ENCODE measurements at places on chromosomes 6 and 20.

- DNase-seq: no peak
Measured at GRCh38 chr6:1372690-1373089, 16.7 kb upstream of the FOXF2 start.

- DNase-seq: peak; percentile 4
Measured at GRCh38 chr6:105713474-105714118, 310.7 kb upstream of the PREP start.

DNA sequence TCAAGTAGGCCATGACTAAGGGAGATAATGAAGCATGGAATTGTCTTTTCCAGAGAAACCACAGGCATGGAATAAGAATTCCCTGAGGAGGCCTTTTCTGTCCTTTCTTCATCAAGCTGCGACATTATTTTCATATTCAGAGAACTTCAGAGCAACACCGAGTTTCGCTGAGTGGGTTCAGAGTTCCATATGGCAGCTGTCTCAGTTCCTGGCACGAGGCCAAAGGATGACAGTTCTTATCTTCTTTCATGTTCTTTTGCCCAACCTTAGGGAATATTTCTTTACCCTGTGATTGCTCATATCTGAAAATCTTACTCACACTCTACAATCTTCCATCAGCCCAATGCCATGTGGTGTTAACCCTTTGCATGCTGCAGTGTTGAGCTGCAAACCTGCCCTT, 135.3 kb upstream of the BMP2 start:
- peak; percentile 64 for DNase-seq

DNA sequence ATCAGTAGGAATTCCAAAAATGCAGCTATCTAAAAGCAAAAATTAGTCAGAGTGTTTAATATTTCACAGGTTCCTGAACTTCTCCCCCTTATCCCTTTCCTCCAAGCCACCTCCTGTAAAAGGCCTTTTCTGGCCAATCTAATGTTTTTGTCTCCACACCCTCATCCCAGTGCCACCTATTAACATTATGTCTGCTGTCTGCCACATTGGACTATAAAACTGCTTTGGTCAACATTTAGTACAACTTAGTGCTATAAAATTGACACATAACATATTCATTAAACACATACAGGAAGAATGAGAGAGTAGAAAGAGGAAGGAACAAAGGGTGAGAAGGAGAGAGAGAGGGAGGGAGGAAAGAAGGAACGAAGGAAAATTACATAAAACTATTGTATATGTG, 47.7 kb downstream of the MMUT start:
- DNase-seq: no peak

- peak; percentile 99 for DNase-seq
Measured at GRCh38 chr6:37630281-37630799, 67.3 kb downstream of the MDGA1 start.

DNA sequence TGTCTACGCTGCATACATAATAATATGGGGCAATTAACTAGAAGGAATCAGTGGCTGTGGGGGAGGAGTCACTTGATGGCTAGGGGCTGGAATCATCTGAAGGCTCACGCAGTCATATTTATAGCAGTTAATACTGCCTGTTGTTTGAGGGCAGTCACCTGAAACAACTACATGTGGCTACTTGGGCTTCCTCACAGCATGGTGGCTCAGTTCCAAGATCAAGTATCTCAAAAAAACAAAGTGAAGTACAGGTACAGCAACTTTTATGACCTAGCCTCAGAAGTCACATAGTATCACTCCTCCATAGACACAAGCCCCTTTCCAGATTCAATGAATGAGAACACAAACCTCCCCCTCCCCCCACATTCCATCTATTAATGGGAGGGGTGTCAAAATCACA, 63.7 kb downstream of the STX11 start:
- DNase-seq: no peak

DNA sequence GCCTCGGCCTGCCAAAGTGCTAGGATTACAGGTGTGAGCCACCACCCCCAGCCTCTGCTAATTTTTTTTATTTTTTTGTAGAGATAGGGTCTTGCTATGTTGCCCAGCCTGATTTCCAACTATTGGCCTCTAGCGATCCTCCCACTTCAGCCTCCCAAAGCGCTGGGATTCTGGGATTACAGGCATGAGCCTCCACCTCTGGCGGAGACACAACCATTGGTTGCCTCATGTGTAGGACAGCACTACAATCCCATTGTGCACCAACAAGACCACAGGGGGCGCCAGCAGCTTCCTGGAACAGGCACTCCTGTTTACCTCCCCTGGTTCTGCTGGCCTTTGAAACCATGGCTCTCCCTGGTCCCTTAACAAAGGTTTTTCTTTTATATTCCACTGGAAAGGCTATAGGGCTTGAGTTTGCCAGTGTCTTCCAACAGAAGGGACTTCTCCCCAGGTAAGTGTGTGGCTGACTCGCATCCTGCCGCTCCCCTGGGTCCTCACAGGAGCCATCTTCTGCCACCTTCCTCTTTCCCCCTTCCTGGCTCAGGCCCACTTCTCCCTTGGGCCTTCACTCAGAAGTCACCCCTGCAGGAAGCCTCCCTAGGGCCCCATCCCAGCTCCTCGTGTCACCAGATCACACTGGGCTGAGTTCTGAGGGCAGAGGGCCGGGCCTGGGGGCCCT, 39.2 kb upstream of the TLDC2 start:
- peak; percentile 62 for DNase-seq

DNA sequence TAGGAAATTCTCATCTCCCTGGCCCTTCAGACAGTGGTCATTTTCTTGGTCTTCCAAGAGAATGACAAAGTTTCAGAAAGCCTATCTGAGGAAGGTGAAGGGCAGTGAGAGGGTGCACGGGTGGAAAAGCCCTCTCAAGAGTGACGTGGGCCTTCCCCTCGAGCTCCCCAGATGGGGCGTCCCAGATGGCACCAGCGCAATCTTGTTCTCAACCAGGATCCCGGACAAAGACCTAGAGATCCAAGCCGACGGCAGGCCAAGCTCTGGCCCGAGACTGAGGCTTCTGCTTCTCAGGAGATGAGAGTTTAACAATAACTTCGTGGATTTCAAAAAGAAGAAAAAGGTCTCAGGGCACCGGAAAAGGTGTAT, 797 bp upstream of the ZNF133 start:
- no peak for DNase-seq

DNA sequence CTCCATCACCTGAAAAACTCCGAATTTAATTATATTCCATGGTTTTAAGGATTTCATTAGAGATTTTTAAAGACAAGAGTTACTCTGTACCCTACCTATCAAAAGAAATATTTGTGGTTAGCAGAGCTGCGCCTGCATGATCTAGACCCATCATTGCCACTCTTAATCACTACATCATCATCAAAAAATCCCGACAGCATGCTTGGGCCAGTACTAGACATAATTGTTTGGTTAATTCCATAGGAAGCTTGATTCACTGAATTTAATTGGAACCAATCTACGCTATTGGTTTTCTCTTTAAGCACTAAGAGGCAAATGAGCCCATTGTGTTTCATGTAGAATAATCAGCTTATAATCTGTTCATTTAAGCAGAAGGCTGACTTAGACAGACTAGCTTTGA, 33.4 kb upstream of the RNF217 start:
- no peak for DNase-seq

DNA sequence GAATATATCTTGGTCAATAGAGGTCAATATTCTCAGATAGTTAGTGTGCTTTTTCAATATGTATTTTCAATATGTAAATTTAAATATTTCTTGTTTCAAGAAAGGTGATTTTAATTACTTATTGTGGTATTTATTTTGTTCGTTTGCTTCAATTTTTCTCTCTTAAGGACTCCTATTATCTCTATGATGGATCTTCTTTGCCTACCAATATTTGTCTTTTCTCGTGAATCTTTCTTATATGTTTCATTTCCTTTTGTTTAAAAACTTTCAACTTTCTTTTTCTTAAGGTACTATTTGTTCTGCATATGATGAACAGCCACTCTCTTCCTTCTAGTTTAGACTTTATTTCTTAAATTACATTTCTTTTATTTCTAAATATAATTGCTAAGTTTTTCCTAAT, 46.1 kb upstream of the PSMF1 start:
- DNase-seq: no peak
